ENCODE measurements at places on chromosomes 6 and 20.

DNA sequence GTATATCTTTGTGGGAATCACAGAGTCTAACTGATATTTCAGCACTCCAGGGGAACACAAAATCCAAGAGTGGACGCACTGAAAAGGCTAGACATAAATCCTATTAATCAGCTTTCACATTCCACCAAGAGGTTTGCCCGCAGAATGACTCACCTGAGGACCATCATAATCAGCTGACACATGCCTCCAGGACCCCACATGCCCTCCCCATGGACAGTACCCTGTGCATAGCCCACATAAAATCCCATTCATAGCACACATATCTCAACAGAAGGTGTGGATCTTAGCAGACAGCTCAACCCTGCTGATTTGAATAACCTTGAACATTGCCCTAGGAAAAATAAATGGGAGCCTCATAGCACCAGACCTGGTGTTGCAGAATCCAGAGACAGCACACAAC is 246.8 kb upstream of the TENT5A start:
- no peak for DNase-seq

DNA sequence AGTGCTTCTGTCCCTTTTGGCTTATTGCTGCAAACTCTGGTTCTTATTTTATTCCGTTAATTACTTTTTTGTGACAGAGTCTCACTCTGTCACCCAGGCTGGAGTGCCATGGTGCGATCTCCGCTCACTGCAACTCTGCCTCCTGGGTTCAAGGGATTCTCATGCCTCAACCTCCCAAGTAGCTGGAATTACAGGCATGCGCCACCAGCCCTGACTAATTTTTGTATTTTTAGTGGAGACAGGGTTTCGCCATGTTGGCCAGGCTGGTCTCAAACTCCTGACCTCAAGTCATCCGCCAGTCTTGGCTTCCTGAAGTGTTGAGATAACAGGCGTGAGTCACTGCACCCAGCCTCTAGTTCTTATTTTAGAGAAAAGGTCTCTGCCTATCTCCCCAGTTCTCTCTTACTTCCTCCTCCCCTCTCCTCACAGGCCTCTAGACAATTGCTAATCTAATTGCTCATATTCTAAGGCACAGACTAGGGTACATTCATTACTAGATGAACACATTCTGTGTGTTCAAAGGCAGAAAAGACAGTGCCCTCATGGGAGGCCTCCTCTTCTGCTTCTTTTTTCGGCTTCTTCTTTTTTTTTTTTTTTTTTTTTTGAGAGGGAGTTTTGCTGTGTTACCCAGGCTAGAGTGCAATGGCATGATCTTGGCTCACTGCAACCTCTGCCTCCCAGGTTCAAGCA is 27.0 kb downstream of the EDEM2 start:
- no peak for DNase-seq

GRCh38 chr6:11132194-11132888 is 20.8 kb upstream of the ERVFRD-1 start:
- no peak for DNase-seq

- DNase-seq: no peak
Observed at GRCh38 chr20:31837896-31838397, 7.5 kb downstream of the FOXS1 start.

DNA sequence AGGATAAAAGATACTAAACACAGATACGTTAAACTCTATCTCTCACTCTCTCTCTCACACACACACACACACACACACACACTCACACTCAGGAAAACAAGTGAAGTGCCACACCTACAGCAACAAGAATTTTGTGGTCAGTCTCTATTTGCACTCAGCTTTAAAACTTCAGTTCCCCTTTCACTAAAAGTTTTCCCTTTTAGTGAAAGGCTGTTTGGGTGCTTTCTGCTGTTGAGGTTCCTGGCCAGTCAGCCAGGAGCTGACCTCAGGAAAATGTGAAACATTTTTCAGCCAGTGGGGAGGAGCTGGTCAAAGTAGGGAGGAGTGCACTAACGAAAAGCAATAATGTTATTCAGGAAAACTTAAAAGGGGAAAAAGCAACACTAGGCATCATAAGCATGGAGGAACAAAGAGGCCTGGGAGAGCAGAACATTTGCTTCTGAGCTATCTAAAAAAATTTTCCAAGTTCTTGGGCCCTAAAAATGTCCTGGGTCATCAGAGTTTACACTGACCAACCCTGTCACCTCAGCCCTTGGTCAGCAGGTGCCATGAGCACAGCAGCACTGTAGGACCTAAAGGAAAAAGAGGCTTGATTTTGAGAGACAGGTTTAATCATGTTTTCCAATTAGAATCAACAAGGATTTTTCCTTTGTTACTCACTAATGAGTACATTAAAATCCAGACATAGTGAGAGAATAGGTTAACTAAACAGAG is 30.7 kb upstream of the NT5E start:
- DNase-seq: no peak

DNA sequence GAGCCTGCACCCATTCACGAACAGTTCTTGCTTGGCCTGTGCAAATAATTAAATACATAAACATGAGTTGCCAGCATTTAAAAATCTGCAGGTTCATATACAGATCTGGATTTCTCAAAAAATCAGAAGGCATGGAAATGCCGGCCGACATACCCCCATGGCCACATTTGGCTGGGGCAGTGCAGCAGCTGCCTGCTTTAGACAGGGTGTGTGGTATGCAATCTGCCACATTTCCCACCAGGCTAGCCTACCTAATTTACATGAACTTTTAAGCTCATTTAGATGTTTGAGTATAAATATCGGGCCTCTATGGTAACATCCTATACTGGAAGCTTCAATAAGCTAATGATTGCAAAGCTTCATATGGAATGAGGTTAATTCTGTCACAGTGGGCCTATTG is 31.5 kb downstream of the PLCB1 start:
- DNase-seq: no peak

DNA sequence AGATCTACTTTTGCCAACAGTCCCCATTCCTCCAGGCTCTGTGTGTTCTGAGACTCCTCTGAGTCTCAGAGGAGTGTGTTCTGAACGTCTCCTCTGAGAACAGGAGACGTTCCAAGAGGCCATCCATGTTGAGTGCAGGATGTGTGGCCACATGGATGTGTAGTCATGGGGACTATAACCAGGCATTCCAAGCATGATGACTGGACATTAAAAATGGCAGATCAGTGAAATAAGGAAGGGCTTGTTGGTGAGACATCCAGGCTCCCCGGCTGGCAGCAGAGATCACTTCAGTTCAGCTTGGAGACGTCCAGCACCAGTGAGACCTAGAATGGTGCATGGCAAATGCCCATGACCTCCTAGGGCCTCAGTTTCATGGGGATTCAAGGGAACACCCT is 34.3 kb upstream of the POU5F1 start:
- DNase-seq: no peak

GRCh38 chr6:20511852-20512251 is 22.4 kb upstream of the CDKAL1 start:
- DNase-seq: no peak

DNA sequence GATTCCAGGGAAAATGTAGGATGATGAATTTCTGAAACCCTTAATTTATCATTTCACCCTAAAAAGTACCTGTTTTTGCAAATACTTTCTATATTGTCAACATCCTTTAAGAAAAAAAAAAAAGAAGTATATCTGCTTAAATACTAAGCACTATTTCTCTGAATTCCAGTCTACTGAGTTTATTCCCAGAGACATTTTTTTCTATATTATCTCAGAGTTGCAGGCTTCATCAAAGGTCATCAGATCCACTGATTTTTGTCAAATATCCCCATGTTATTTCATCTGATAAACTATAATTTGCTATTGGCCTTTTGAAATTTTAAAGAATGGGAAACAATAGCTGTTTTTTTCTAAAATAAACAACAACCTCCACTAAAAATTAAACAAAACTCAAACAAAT is 357.6 kb upstream of the ID4 start:
- DNase-seq: no peak

DNA sequence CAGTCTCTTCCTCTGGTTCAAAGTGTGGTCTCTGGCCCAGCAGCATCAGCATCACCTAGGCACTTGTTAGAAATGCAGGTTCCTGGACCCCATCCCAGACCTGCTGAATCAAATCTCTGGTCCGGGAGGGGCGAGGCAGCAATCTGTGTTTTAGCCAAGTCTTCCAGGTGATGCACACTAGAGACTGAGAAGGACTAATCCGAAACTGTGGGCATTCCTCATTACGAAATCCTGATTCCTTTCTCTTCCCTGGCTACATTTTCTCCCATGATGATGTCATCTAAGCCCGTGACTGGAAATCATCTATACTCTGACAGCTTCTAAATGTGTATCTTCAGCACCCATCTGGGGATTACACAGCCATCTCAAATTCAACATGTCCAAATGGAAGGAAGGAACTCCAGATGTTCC is 39.7 kb upstream of the PRND start:
- no peak for DNase-seq

DNA sequence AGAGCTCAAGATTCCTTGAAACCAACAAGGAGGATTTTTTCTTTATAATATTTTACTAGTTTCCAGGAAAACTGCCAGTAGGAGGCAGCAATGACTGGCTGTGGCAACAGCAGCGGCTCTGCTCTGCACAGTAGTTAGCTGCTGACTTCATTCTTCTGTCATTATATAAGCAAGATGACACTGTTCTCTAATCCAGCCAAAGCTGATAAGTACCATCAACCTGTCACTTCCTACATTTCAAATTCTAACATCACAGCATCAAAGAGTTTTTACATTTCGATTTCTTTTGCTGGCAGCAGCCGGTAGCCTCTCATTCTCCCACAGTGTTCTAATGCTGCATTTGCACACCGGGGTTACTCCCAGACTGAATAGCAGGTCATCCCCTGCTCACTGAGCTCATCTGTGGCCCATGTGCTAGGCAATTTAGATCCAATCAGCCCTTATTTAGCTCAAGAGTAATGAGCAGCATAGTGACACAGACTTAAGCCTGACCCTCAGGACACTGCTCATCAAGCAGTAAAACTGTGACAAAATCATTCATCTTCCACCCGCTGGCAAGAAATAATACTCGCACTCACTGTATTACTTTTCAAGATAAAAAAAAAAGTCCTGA is 67.8 kb downstream of the MMS22L start:
- DNase-seq: no peak

GRCh38 chr6:27251112-27251605 is 3.7 kb downstream of the PRSS16 start:
- DNase-seq: no peak

DNA sequence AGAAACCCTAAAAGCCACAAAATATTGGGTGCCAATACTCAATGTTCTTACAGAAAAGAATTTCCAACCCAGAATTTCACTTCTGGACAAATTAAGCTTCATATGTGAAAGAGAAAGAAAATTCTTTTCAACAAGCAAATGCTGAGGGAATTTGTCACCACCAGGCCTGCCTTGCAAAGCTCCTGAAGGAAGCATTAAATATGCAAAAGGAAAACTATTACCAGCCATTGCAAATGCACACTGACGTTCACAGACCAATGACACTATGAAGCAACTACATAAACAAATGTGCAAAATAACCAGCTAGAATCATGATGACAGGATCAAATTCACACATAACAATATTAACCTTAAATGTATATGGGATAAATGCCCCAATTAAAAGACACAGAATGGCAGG is 187.9 kb upstream of the BTBD3 start:
- no peak for DNase-seq

- no peak for DNase-seq
Observed at GRCh38 chr6:48027704-48028435, 83.1 kb downstream of the PTCHD4 start.

GRCh38 chr6:24543683-24544082 is 48.9 kb downstream of the ALDH5A1 start:
- no peak for DNase-seq

- no peak for DNase-seq
Observed at GRCh38 chr20:59850018-59850641, 83.3 kb downstream of the SYCP2 start.

- no peak for DNase-seq
Observed at GRCh38 chr20:32891491-32891890, 32.8 kb downstream of the EFCAB8 start.

- DNase-seq: no peak
Observed at GRCh38 chr6:150932996-150933395, 67.5 kb downstream of the MTHFD1L start.

- DNase-seq: no peak
Observed at GRCh38 chr6:35166116-35166515, 25.0 kb upstream of the TCP11 start.

GRCh38 chr6:132734694-132735236 is 20.9 kb upstream of the VNN1 start:
- no peak for DNase-seq

DNA sequence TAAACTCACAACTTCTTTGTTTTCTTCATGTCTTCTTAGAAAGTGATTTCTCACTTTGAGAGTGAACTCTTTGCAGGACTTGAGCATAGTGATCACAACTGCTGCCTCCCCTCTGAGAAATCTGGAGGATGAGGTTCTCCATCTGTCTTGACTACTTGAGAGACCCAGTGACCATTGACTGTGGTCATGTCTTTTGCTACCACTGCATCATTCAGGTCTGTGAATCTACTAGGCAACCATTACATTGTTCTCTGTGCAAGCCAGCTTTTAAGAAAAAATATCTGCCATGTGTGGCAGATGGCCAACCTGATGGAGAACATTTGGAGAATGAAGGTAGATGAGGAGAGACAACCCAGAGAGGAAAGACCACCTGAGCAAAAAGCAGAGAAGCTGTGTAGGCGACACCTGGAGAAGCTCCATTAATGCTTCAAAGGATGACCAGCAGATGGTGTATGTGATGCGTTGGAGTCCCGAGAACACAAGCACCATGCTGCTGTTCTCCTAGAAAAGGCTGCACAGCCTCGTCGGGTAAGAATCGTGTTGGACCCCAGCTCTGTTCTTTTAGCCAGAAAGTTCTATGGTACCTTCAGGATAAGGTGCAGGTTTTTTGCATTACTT is 25.1 kb upstream of the TRIM26 start:
- DNase-seq: no peak

GRCh38 chr20:2701671-2702081 is 9.1 kb downstream of the EBF4 start:
- no peak for DNase-seq

GRCh38 chr6:7311176-7311575 is 1.8 kb downstream of the SSR1 start:
- DNase-seq: no peak

GRCh38 chr20:43375591-43375990 is 82.1 kb upstream of the SRSF6 start:
- no peak for DNase-seq

DNA sequence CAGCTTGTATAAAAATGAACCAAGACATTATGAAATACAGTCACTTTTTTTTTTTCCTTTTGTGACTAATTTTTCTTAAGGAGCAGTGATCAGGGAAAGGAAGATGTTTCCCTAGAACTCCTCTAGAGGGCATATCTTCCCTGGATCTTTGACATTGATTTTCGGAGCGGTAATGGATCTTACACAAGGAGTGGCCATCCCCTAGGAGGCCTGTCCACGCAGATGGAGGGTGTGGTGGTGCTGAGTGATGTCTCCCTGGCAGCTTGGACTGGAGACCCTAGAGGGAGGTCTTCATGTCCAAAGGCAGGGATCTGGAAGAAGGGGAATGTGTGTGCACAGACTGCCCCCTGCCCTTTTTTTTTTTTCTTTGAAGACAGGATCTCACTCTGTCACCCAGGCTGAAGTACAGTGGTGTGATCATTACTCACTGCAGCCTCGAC is 7.0 kb upstream of the KIFC1 start:
- DNase-seq: no peak
